ENCODE measurements at places on chromosomes 1 and 21.
A peak's percentile ranks its signal among the peaks of the same experiment; 100 is the strongest.

- no peak for DNase-seq
Measured at GRCh38 chr1:91585982-91586381, 85.3 kb downstream of the CDC7 start.

DNA sequence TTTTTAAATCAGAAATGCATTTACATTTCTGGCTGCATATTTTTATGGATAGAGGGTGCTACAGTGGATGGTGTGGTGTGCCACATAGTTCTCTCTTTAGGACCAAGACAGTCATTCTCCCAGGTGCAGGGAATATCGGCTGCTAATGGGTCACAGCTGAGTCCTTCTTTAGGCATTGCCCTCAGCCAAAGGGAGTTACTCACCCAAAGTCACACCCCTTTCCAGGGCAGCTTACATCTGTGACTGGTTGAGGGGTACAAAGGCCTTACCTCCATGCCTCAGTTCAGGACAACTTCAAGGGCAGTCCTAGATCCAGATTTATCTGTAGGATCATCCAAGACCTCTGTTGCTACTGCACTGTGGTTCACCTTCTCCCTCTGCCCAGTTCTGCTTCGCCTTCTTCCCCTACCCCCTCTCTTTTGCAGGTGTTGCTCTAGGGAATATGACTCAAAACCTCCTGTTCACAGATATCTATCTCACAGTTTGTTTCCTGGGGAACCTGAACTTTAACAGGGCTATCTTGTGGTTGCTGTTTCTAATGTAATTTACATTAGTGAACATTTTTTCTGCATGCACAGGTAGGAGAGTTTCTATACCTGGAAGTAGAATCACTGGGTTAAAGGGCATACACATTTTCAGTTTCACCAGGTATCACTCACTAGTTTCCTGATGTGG is 413.9 kb downstream of the RPS6KC1 start:
- DNase-seq = no peak

DNA sequence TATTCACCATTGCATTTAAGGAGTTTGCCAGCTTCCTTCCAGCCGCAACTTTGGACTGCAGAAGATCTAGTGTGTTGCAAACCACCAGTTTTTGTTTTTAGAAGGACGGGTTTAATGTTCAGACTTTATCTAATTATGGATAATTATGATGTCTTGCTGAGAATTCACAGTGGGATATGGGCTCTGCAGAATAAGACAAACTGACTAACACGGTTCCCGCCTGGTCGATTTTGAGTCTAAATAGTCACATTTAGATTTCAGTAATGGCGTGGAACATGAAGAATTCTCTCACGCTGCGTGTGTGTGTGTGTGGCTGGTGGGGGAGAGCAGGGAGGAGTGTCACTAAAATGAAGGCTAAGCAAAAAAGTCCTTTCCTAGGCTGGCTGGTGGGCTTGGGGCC is 48.5 kb upstream of the DMRTB1 start:
- DNase-seq = no peak

DNA sequence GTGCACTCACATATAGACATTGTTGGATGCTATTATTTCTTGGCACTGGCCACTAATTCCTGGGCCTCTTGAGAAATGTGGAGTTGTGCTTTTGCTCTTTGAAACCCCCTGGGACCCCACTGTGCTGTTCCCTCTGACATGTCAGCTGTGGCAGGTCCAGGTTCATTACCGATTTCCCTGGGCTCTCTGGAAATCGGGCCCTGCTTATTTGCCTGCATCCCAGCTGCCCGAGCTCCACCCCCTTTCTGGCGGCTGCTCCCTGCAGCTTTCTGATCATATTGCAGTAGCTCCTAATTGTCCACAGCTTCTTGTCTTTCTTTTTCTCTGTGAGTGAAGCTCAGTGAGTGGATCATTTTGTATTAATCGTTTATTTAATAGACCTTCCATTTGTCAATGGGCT is 183.7 kb upstream of the FAM78B start:
- no peak for DNase-seq

DNA sequence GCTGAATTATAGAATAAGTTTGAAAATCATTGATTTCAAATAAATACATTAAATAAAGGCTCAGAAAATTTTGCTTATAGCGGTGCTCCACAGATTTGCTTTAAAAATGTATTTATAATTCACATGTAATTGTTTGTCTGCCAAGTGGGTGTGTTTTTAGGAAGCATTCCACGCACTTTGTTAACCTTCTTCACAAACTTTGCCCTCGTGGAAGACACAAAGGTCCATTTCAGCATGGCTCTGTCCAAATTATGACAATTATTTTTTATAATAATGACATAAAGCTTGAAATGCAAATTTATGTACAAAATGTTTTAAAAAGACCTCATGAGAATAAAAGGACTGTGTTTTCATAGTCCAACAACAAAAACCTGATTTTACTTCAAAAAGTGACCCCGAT is 146.1 kb downstream of the GRIK1 start:
- DNase-seq = no peak

DNA sequence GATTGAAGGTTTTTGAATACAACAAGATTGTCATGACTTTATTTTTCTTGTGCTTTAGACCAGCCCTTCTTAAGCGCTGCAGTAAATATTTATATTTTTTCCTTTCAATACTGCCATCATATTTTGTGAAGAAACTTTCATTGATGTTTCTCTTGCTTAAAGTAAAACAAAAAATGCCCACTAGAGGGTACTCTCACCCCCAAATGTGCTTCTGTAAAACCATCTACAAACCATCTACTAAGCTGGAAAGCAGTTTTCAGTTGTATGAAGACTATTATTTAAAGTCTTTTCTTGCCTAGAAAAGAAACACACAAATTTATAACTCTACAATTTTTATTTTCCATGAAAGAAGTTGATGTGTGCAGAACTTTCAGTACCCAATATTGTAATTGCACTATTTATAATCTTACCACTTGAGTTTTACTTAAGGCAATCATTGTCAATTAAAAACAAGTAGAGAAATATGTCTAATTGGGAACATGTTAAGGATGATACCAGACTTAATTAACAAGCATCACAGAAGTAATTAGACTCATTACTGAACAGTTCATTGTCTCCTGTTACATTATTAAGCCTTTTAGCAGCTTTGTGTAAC is 10.7 kb downstream of the LEPR start:
- no peak for DNase-seq

DNA sequence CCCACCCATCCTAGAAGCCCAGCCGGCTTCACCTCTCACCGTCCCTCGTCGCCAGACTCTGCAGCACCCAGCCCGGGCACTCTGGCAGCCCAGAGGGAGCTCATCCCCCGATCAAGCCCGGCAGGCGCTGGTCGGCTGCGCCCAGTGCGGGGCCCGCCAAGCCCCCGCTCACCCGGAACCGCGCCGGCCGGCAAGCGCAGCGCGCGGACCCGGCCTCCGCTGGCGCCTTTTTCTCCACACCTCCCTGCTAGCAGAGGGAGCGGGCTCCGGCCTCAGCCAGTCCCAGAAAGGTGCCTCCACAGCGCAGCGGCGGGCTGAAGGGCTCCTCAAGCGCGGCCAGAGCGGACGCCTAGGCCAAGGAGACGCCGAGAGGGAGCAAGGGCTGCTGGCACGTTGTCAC is 2023.3 kb downstream of the NCAM2 start:
- no peak for DNase-seq

- no peak for DNase-seq
Measured at GRCh38 chr1:98793136-98793535, 131.6 kb downstream of the SNX7 start.

DNA sequence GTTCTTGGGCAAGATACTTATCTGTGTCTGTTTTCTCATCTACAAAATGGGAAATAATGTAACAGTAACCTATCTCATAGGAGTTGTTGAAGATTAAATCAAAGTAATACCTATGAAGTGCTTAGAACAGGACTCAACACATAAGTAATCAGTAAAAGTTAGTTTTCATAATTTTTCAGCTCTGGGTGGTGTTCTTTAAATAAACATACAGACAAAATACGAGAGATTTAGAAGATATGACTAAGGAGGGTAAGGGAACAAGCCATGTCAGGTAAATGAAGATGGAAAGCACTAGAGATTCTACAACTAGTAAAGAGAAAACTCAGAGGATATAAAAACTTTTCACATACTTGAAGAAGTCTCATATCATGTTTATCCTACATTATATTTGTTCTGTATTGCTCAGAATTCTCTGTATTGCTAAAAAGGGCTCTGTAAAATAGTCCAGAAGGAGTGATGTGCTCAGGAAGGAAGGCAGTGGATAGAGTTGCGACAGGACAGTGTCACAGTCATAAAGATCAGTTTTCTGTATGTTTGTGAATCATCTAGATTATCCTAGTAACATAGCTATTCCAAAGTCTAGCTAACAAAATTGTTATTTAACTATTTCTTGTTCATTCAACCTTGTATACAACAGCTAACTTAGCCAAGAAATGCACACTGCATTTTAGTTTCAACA is 16.0 kb downstream of the LIN9 start:
- DNase-seq = no peak

GRCh38 chr1:165445388-165445787 is 462 bp upstream of the RXRG start:
- DNase-seq = no peak

DNA sequence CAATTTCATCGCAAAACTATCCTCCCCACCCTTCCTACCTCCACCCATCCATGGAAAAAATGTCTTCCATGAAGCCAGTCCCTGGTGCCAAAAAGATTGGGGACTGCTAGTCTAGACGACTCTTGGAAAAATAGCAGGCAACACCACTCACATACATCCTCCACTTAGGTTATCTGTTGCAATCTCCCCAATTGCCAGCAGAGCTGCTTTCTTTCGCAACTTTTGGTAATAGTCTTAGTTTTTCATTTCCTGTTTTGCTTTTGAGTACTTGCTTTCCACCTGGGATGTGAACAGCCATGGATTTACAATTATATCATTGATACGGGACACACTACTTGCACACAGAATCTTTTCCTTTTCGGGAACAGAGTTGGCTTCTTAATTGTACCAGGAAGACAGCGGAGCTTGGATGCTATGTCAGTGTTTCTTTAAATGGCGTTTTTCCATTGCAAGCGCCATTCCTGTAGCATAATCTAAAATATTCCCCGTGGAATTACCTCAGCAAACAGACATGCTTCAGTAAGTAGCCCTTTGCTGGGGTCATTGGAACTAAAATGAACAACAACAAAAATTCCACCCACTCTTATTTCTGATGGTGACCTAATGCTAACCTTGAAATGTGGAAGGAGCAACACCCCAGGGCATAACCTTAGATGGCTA is 183.3 kb upstream of the ADGRL2 start:
- DNase-seq = no peak

- DNase-seq = no peak
Measured at GRCh38 chr1:219160967-219161366, 12.7 kb upstream of the LYPLAL1 start.

GRCh38 chr21:29245104-29245643 is 53.5 kb upstream of the BACH1 start:
- no peak for DNase-seq

DNA sequence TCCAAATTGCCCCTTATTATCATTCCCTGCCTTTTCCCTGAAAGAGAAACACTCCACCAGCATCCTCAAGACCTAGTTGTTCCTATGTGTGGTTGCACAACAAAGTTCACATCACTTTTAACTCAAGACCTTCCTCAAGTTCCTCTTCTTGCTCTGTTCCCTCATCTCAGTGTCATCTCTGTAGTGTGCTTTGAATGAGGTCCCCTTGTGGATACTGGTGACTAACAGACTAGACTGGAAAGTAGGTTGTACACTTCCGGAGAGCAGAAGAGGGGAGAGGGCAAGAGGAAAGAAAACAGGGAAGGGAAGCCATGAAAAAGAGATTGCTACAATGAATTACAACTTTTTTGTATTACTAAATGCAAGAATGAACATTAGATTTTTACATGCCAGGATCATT is 853.8 kb downstream of the USP25 start:
- DNase-seq = no peak

DNA sequence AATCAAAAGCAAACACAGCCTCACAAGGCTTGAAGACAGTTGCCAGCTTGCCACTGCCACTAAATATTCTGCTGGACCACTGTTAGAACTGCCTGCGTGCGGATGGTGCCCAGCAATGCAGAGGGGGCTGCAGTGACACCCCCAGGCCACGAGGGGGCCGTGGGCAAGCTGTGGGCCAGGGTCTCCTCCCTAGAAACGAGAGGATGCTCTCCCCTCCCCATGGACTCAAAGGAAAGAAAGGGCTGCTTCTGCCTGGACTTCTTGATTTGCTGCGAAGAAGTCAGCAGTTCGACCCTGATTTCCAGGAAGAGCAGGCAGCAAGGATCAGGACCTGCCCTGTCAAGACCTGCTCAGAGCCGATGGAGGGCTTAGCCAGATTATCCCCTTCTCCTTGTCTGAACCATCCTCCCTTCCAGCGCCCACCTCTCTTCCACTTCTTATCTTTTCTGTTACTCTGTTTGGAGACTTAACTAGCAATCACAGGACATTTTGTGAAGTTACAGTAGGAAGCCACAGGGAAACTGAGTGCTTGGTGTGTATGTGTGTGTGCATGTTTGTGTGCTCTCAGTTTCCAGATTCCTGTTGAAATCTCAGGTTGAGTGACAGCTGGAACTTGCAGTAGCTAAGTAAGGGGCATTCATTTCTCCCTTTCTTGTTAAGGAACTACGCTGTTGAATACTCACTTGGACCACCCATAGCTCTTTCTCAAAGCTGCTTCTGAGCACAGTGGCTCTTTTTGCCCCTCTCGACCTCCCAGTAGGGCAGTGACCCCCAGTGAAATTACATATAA is 2.7 kb downstream of the MAN1C1 start:
- no peak for DNase-seq

- peak; percentile 77 for DNase-seq
Measured at GRCh38 chr1:20633190-20634064, at the start of gene PINK1. PINK1 (plus strand) TSS chr1:20633458; CDS start chr1:20633549, 91 bp downstream.

DNA sequence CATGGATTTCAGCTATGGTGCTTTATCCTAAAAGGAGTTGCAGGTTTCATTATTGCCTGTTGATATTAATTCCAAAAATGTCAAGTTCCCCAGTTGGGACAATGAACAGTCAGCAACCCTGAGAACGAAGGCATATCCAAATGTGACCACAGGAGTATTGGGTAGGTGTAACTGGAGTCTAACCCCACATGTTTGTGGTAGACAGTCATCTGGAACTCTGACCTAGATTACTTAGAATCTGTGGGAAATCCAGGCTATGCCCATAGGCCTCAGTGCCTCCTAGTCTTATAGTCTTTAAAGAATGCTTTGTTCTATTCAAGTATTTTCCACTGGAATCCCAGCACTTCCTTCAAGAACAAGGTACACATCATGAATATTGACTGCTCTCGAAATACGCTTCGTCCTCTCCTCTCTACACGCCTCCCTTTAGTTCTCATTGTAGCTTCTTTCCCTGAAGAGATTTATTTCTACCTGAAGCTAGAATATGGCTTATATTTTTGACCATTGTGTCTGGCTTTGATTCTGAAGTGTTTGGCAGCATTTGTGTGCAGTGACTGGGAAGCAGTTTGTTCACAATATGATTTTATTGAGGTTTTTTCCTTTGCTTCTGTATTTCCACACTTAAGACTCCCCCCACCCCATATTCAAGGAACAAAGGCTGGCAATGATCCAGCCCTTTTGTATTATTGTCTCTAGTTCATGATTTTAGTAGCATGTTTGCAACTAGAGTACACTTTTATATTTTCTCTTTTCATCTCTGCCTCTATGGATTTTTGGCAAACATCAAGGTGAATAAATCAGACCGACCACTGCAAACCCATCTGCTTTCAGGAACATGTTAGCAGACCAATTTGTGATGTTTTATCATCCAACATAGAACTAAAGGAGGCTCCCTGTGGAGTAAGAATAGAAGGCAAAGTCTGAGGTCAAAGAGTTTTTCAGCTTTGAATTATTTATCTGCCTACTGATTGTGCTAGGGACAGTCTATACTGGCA is 178.6 kb downstream of the GPR52 start:
- DNase-seq = no peak

- no peak for DNase-seq
Measured at GRCh38 chr1:24894002-24894401, 36.1 kb downstream of the RUNX3 start.

GRCh38 chr1:156881101-156881500 is 12.4 kb upstream of the PEAR1 start:
- no peak for DNase-seq

Measured in stimulated activated CD8-positive, alpha-beta memory T cell treated with anti-CD3 and anti-CD28 coated beads, Interleukin-7, amount 100 ng/mL, for 1 hour (primary cell).